IMR-90 (cell line): ENCODE measurements at places on chromosomes 13 and 19. TPM values are rescaled to one million over a fixed set of nuclear protein-coding genes. Genes with fewer than 3 reads are reported as not detected.
A peak's percentile ranks its signal among the peaks of the same experiment; 100 is the strongest.

GRCh38 chr13:33111414-33112110 lies 95.3 kb downstream of the KL start:
- peak; percentile 61 for DNase-seq

GRCh38 chr13:21675095-21675991 lies 4.5 kb downstream of the FGF9 start:
- no peak for DNase-seq

DNA sequence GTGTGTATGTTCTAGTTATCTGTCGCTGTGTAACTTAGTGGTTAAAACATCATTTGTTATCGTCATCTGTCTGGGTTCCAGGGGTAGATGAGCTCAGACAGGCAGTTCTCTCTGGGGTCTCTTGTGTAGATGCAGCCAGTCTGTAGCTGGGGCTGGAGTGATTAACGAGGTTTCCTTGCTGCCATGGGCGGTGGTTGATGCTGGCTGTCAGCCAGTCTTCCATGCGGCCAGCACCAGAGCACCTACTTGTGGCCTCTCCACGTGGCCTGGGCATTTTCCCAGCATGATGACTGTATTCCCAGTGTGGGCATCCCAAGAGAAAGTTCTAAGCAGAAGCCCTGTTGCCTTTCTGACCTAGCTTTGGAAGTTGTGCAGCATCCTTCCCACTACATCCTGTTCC lies 10.7 kb downstream of the ERCC5 start:
- DNase-seq: no peak

DNA sequence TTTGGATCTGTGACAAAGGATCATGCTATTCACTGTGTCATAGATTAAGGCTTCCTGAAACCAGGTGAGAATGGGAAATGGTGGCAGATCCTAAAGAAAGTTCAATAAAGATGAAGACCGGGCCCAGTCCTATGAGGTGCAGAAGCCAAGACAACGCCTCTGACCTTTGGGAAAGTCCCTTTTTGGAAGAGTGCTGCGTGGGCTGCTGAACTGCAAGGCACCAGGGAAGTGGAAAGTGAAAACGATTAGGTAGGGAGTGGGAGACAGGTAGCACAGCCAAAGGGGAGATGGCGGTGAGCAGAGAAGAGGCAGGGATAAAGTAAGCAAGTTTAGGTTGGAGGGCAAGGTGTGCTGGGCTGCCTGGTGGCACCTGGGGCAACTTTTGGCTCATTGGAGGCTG lies 16.3 kb downstream of the MBNL2 start:
- no peak for DNase-seq

Gene TNFSF13B
- 0.29 and 0.33 TPM in 2 replicates for polyA plus RNA-seq

Gene VSTM2B
- polyA plus RNA-seq: not detected in 2 replicates

Gene PEAK3
- polyA plus RNA-seq: 0.09 and 0.19 TPM in 2 replicates
